ENCODE measurements at places on chromosomes 11 and 22. TPM values are rescaled to one million over a fixed set of nuclear protein-coding genes. Genes with fewer than 3 reads are reported as not detected.

DNA sequence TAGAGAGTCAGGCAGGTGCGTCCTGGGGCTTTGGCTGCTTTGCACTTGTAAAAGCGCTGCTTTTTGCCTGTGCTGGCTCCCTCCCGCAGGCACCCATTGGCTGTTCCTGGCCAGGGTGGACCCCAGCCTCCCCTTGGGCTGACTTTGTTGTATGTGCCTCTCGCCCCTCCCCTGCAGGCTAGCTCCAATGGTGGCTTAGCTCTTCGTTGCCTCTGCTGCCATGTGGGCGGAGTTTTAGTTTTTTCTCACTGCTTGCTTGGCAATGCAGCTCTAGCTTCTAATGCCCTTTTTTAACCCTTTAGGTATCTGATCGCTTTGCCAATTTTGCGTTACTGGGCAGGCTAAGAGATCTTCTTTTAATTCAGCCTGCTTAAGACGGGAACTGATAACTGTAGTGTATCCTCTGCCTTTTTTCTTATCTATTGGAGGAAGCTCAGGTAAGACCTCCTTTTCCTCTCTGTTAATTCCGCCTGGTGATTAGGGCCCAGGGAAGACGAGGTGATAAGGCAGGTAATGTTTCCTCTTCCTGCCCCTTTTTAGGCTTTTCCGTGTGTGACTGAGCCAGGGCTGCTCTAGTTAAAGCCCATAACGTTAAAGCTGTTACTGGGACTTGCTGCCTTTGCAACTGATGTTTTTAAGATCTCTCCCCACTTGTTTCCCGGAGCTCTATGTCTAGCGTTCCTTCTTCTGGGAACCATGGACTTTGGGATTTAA is 11.7 kb upstream of the GLYATL1 start:
- DNase-seq = no peak

GRCh38 chr11:73854680-73855079 is 22.0 kb downstream of the COA4 start:
- no peak for DNase-seq

DNA sequence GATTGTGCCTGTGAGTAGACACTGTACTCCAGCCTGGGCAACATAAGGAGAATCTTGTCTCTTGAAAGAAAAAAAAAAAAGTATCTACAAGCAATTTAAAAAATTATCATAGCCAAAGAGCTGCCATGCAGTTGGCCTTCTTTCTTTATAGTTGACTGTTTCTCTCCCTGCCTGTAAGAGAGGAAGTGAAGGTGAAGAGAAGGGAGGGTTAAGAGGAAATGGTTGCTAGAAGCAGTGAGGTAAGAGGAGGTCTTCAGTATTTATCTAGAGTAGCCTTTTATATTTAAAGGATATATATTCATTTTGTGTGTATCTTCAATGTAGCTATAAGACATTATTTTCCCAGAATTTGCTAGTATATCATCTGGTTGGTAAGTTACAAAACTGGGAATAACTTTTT is 217.9 kb downstream of the TMEM135 start:
- DNase-seq = no peak

DNA sequence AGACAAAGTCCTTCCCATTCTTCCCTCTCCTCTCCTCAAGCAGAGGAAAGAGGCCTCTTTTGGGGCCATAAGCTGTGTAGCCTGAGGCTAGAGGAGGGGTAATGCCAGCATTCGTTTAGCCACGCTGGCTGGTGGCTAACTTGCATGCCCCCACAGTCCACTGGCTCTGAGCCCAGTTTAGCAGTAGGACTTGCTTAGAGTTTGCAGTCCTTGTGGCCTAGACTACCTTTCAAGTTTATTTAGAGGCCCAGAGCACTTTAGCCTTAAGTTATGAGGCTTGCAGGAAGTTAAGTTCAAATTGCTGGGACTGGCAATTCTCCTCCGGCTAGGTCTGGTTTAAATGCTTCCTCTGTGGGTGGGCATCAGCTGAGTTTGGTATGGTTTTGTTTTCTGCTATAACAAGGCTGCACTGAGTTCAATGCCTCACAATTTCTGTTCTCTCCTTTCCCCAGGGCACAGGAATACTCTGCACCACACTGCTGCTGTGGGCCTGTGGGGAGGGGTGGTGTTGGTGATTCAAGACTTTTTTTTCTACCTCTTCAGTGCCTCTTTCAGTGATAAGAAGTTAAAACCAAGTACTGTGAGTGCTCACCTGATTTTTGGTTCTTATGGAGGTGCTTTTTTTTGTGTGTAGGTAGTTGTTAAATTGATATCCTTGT is 281.0 kb upstream of the C11orf87 start:
- peak; percentile 22 for DNase-seq

ROBO3 gene
- total RNA-seq = 7.0 TPM

GAS2L1 gene
- total RNA-seq = 6.4 TPM
